Right renal cortex interstitium (tissue), 3 donors: ENCODE measurements at places on chromosomes 2 and 18. TPM values are rescaled to one million over a fixed set of nuclear protein-coding genes. Genes with fewer than 3 reads are reported as not detected.

DNA sequence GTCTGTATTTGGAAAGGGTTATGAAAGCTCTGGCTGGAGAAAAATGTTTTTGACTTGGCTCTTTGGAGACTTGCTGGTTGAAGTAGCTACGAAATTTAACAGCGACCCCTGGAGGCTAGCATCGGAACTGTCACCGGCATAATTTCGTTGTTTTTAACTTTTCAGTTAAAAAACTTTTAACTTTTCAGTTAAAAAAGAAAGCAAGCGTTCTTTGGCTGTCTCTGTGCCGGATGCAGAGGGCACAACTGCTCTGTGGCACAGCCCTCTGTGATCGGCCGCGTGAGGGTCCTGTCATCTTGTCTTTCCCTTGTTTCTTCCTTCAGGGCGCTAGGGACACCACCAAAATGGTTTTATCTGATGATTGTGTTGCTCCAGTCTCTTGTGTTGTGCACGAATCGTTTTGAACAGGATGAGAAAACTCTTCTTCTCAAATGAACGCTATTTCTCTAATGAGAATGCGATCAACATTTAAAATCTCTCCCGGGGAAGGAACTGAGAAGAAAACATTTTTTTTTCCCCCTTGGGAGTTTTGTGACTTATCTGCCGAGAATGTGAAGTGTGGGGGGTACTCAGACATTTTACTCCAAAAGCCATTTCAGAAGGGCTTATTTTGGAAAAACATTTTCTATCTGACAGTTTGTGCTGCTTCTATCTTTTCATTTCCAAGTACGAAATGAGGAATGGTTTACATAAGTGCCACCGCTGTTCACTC lies 57.1 kb downstream of the ADCYAP1 start:
- DNase-seq: peak; percentile 13

DNA sequence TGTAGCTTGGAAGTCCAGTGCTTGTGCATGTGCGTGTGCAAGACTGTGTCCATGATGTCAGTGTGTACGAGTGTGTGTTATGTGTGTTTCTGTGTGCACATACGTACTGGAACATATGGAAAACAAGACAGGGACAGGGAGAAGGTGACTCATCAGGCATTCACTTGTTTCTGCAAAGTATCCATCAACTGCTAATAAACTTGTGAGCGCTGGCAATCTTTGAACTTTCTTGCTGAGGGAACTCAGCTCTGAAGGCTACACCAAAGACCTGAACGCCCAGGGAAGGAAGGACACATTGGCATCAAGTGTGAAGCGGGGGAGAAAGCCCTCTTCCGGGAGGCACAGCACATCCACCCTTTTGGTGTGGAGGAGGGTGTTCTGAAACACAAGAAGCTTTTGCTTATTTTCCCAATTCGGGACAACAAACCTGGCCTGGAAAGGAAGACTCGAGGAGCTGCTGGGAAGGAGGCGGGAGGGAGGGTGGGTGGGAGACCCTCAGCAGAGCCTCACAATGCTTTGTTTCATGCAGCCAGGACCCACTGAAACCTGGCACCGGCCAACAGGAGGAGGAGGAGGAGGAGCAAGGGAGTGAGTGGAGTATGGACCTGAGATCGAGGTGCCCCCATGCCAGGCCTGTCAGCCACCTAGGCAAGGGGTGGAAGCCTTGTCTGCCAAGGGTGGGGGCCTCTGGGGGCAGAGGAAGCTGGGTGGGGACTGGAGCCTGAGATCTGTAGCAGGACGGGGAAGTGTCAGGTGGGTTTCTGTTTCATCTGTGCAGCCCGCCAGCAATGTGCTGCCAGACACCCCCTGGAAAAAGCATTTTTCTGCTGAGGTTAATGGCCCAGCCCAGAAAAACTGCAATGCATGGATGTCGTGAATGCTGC lies 26.8 kb downstream of the SMAD7 start:
- DNase-seq: no peak

GRCh38 chr2:63975437-63976124 lies 43.6 kb downstream of the VPS54 start:
- DNase-seq: no peak

- DNase-seq: no peak
Observed at GRCh38 chr2:186058614-186059013, 320.0 kb downstream of the FSIP2 start.

GRCh38 chr2:123015186-123015585 lies 1009.9 kb upstream of the CNTNAP5 start:
- no peak for DNase-seq

Gene C2orf68
- 50.1 TPM for polyA plus RNA-seq

Gene YPEL5
- polyA plus RNA-seq: 124 TPM

DNA sequence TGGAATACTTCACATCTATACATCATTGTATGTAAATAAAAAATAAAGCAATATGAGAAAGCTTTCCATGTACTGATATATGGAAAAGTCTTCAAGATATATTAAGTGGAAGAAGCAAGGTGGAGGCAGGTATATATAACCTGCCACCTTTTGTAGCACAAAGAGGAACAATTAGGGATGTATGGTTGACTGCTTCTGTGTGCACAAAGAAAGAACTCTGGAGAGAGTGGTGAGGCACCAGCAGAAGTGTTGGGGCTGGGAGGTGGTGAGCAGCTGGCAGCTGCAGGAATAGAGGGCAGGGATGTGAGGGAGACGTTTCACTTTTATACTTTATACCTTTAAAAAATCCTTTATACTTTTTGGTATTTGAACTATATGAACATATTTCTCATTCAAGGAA lies 26.1 kb downstream of the KIF5C start:
- no peak for DNase-seq

Gene PLB1
- polyA plus RNA-seq: 1.2 TPM

Gene KCNG3
- polyA plus RNA-seq: 0.92 TPM

DNA sequence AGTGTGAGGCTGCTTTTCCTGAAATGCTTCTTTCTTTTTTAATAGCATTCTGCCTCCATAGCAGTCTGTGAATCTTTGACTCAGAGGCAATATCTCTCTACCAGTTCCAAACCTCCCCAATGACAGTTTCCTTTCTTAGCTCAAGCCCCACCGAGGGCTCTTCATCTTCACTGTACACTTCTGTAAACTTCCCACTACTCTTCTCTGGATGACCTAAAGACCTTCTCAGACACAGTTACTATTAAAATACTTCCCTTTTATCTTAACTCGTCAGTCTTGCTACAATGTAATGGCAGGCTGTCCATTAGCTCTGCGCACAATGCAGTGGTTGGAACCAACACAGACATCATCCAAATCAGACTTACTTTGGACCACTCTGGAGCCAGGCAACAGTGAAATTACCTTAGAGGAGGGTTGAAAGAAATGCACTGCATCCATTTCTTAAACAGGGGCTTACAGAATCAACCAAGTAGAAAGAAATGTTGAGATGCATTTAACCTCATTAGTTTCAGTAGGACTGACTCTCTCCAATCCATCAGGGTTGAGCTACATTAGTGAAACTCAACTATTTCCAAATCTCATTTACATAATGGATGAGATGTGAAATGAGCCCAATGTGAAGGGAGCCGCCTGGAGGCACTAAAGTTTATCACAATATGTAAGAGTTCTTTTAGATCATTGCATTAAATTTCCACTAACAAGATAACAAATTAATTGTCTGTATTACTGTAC lies 343.8 kb downstream of the SETBP1 start:
- DNase-seq: no peak

Gene SERPINB11
- not detected for polyA plus RNA-seq

DNA sequence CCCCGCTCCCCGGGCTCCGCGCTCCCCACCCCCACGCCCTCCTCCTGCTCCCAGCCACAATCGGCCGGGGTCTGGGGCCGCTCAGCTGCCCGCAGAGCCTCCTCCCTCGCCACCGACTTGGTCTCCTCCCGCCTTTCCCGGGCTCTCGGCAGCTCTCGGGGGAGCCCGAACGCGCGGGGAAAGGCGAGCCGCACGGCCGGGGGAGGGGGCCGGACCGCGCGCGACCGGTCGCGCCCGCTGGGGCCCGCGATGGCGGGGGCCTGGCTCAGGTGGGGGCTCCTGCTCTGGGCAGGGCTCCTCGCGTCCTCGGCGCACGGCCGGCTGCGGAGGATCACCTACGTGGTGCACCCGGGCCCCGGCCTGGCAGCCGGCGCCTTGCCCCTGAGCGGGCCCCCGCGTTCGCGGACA lies 327 bp downstream of the LTBP1 start:
- no peak for DNase-seq

Gene FEV
- polyA plus RNA-seq: 0.10 TPM

DNA sequence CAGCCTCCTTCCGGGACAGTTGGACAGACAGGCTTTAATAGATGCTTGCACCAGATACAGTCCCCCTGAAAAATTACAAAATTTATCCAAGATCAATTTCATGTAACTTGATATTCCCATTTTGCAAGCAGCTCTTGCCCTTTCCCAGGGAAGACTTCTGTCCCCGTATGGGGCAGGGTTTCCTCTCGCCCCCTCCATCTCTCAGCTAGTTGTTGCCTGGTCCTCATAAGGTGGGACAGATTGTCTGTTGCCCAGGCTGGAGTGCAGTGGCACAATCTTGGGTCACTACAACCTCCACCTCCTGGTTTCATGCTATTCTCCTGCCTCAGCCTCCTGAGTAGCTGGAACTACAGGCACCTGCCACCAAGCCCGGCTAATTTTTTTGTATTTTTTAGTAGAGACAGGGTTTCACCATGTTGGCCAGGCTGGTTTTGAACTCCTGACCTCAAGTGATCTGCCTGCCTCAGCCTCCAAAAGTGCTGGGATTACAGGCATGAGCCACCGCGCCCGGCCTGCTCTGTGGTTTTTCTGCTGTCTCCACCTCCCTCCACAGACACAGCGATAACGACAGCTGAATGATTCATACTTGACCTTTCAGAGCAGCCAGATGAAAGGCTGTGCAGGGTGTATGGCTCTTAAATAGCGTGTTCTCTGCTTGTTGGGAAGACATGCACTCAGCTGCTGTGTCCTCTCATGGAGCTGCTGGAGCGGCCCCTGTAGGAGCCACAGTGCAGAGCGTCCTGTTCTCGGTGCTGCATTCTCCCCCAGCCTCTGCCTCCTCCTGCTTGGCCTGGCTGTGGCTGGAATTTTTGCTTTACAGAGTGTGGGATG lies 61.4 kb downstream of the TTC39C start:
- DNase-seq: no peak

Gene TEKT4
- polyA plus RNA-seq: 0.32 TPM

Gene TSPYL6
- polyA plus RNA-seq: not detected

DNA sequence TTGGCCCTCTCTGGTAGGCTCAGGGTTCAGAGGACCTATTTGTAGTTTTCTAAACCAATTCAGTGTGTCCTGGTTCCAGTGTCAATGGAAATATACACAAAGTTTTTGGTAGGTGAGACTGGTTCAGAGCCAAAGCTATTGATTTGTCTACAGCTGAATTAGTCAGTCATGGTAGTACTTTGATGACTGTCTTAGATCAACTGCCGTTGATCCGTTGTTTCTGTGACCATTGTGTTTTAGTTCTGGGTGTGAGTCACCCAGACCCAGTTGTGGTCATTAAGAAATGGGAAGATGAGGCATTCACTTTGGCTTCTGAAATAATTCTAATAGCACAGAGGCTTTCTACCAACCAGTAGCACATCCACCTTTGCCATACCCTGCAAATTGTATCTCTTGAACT lies 16.0 kb upstream of the RPE start:
- DNase-seq: no peak

Gene COLEC11
- 1.6 TPM for polyA plus RNA-seq

DNA sequence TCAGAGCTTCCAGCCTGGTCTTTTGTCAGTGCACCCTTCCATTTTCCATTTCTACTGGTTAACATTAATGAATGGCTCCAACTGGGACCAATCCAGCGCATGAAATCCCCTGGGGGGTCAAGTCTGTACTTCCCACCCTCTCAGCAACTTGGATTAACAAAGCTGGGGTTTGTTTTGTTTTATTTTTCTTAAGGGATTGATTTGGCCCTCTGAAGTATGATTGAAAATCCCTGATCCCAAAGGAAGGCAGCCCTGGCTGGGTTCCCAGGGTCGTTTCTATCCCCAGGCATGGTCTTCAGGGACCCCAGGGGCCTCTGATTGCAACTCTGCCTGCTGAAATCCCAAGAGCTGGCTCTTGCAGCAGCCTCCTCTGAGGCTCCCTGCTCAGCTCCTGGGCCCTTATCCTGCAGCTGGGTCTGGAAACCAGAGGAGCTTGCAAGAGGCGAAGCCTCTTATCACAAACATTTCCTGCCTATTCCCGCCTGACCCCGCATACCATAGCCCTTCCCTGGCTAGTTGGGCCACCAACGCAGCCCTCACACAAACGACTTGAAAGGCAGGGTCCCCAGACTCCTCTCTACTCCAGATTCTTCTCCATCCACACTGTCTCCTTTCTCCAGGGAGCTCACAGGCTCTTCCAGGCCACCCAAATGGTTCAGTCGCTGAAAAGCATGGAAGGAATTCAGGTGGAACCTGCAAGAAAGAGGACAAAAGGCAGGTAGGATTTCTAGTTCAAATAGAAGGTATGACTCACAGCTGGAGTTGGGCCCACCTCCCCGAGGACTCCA lies 109.7 kb upstream of the PKDCC start:
- no peak for DNase-seq

Gene HRH4
- not detected for polyA plus RNA-seq

Gene CERKL
- 12.9 TPM for polyA plus RNA-seq

GRCh38 chr2:69113627-69114026 lies 100.6 kb downstream of the ANTXR1 start:
- DNase-seq: no peak

DNA sequence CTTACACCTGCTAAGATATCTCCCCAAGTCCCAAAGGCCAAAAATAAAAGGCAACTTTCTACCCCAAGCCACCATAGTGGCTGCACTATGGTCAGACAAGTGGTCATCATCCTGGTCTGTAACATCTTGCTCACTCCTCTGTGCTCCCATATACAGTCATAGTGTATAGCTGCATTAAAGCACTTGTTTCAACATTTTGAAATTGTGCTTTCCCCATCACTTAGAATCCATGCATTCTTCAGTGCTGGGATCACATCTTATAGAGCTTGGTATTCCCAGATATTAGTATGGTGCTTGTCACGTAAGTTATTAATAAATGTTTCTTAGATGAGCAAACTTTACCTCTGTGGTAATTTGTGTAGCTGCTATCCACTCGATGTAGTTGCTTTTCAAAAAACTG lies 40.4 kb upstream of the CDC42EP3 start:
- DNase-seq: no peak

DNA sequence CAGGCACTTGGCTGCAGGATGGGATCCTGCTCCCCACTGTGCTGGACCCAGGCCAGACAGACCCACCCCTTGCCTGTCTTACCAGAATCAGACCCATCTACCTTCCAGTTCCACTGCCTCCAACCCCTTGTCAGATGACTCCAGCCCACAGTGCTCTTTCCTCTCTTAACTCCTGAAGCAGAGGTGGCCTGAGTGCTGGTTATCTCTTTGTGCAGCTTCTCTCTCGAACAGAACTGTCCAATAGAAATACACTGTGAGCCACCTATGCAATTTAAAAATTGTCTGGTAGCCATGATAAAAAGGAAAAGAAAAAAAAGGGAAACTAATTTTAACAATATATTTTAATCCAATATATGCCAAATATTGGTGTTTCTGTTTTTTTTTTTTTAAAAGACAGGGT lies 160.2 kb upstream of the SMAD2 start:
- DNase-seq: no peak

Gene EGR4
- polyA plus RNA-seq: not detected
